ENCODE measurements at places on chromosomes 6 and 20. TPM values are rescaled to one million over a fixed set of nuclear protein-coding genes. Genes with fewer than 3 reads are reported as not detected.

The CGA gene
- polyA plus RNA-seq = 2.8 TPM

DNA sequence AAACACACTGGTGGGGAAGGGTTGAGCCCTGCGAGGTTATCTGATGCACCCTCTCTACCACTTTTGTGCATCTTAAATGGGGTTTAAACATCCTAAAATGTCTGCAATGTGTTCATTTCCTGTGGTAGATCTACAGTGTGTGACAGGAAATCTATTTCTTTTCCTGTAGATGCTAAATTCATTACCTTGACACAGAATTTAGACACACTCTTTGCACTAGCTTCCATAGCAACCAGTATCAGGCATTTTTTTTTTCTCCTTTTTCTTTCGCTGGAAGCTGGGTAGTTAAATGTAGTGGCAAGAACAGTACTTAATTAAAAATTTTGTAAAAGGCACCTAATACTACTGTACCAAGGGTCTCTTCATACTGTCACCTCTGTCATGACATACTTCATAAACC is 141.1 kb downstream of the RFPL4B start:
- DNase-seq = no peak

- DNase-seq = no peak
These were observed 123.8 kb downstream of the TAF4 start for GRCh38 chr20:61941721-61942405.

DNA sequence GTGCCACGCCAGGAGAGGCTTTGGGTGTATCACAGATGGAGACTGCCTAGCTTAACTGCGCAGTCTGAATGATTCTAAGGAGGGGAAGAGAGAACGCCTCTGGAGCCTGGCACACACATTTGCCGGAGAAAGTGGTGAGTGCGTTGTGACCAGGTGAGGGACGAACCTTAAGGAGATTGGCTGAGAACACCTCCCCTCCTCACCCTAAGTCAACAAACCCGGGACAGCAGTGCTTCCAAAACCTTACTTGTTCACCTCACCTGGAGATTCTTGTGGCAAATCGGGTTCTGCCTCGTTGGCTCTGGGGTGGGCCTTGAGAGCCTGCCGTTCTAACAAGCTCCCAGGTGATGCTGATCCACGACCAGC is 9.4 kb downstream of the SYNJ2 start:
- no peak for DNase-seq

- no peak for DNase-seq
These were observed 4.6 kb downstream of the SDC4 start for GRCh38 chr20:45343532-45344167.

- no peak for DNase-seq
These were observed 176.4 kb downstream of the SOX4 start for GRCh38 chr6:21769968-21770367.

GRCh38 chr20:931401-931800 is 15.3 kb upstream of the ANGPT4 start:
- no peak for DNase-seq

GRCh38 chr20:62289131-62289530 is 13.7 kb upstream of the ADRM1 start:
- no peak for DNase-seq

DNA sequence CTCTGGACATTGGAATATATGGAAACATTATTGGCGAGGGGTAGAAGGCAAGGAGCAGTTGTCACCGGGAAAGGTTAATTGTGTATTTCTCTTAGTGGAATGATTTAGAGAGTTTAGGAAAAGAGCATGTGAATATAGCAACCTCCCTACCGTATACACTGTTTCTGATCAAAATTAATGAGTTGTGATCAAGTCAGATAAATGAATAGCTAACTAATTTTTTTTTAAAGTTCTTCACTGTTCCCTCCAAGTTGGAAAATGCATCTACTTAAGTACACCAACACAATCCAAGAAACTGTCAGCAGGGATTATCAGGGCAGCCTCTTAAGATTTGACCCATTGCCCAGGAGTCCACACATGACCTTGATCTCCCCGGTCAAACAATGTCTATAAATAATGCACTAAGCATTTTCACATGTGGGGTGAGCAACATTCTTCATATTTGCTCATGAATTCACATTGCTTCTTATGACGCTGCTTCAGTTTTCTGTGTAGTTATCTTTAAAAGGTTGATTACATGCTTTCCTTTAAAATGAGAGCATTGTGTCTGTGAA is 680.8 kb upstream of the NRSN1 start:
- no peak for DNase-seq

- no peak for DNase-seq
These were observed 75.2 kb downstream of the LRRC1 start for GRCh38 chr6:53869964-53870363.
